CD14-positive monocyte (primary cell): ENCODE measurements at places on chromosomes 3 and 15. TPM values are rescaled to one million over a fixed set of nuclear protein-coding genes. Genes with fewer than 3 reads are reported as not detected.

KCNMB3 gene
- polyA plus RNA-seq = 1.0 and 2.2 TPM in 2 replicates

DPPA2 gene
- not detected for polyA plus RNA-seq

- DNase-seq = no peak
Observed at GRCh38 chr3:47877290-47877689, 74.4 kb downstream of the DHX30 start.

CLSTN2 gene
- not detected in 2 replicates for polyA plus RNA-seq

HEXA gene
- 186 TPM for polyA plus RNA-seq

RPLP1 gene
- 1,140 and 1,719 TPM in 2 replicates for polyA plus RNA-seq

CATSPER2 gene
- not detected for polyA plus RNA-seq
